ENCODE measurements at places on chromosomes 1 and 21. TPM values are rescaled to one million over a fixed set of nuclear protein-coding genes. Genes with fewer than 3 reads are reported as not detected.

GRCh38 chr1:182426442-182427430 is 23.2 kb upstream of the RGSL1 start:
- no peak for DNase-seq

- no peak for DNase-seq
Observed at GRCh38 chr1:180397175-180397574, 105.2 kb downstream of the ACBD6 start.

- no peak for DNase-seq
Observed at GRCh38 chr21:25133939-25134338, 473.3 kb downstream of the MRPL39 start.

DNA sequence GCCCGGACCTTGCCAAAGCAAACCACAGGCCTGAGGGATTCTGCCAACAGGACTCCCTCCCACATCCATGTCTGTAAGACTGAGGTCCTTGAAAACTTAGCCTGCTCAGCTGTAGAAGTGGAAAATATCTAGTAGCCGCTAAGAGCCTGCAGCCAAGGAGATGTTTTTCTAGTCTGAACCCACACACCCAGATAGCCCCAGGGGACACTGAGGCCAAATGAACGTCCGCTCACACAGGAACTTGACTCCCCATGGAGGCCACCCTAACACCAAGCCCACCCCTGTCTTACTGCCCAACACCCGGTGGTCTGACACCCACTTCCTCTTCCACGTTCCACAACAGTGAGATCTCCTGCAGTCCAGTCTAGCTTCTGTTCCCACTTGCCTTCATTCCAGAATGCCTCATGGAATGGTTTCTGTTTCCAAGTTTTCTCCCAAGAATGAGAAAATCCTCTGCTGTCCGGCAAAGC is 174.8 kb downstream of the PLPP3 start:
- no peak for DNase-seq

- DNase-seq, result no peak
Observed at GRCh38 chr1:108537976-108538375, 21.9 kb upstream of the EEIG2 start.

GRCh38 chr1:230186003-230186863 is 119.2 kb downstream of the GALNT2 start:
- no peak for DNase-seq

- DNase-seq, result no peak
Observed at GRCh38 chr21:36428761-36429432, 43.7 kb downstream of the CHAF1B start.

- no peak for DNase-seq
Observed at GRCh38 chr1:209456878-209457277, 126.6 kb upstream of the CAMK1G start.

Gene CD5L
- total RNA-seq, result 0.27 TPM

Gene SPRR2F
- total RNA-seq, result not detected

DNA sequence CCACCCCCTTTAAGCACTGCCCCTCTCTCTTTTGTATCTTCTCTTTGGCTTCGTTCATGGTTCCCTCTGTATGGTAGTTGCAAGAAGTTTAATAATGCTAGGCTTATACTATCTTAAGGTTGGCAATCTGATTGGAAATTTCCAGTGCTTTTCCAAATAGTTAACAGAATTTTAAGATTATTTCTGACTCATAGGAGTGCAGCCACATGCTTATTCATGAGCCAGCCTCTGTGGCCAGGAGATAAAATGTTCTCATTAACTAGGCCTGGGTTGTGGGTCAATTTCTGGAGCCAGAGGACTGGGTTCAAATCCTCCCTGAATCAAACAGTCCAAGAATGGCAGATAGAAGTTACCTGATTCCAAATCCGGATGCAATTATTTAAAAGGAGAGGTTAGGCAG is 103.1 kb downstream of the ATP6V1G3 start:
- DNase-seq, result no peak

DNA sequence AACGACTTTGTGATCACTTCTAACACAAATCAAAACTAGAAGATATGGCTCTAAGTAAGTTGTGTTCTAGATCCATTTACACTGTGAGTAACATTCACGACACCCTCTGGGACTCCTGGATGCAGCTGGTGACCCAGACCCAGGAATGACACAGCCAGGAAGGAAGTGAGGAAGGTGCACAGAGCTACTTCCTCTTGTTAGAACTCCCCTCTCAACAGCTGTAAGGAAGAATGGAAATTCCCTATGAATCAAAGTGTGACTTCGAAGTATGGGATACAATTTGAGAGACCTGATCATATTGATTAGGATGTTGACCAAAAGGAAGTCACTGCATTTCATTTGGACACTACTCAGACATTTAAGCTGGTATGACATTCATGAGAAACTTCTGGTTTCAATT is 185.3 kb downstream of the NRIP1 start:
- DNase-seq, result no peak

- DNase-seq, result peak; percentile 71
Observed at GRCh38 chr21:36747815-36748383, 49.0 kb downstream of the SIM2 start.

- no peak for DNase-seq
Observed at GRCh38 chr1:1006305-1007159, 6.6 kb upstream of the HES4 start.

Gene ESRRG
- total RNA-seq, result 131 TPM

- DNase-seq, result no peak
Observed at GRCh38 chr1:183323849-183324683, 94.1 kb downstream of the NMNAT2 start.

Gene HSF2BP
- 2.5 TPM for total RNA-seq

DNA sequence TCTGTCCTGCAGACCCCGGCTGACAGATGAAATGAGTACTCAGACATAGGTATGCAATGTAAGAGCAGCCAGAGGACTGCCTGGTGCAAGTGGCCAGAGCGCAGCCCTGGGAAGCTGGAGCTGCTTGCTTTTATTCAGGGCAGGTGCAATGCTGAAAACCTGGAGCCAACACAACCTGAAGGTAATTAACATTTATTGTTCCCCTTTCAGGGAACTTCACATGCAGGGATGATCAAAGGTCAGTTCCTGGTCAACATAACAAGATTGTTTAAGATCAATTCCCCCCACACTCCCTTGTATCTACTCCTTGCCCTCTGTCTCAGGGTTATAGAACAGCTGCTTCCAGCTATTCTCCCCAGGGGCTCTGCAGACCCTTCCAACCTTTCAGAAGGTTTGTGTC is 48.7 kb upstream of the PRELP start:
- DNase-seq, result no peak

GRCh38 chr1:205595861-205596260 is 36.0 kb downstream of the ELK4 start:
- DNase-seq, result no peak

Gene TEDDM1
- not detected for total RNA-seq

Gene SH2D5
- total RNA-seq, result 2.1 TPM

- DNase-seq, result no peak
Observed at GRCh38 chr1:28056129-28056925, 32.1 kb downstream of the EYA3 start.

- no peak for DNase-seq
Observed at GRCh38 chr1:25576459-25577133, 33.2 kb downstream of the LDLRAP1 start.

DNA sequence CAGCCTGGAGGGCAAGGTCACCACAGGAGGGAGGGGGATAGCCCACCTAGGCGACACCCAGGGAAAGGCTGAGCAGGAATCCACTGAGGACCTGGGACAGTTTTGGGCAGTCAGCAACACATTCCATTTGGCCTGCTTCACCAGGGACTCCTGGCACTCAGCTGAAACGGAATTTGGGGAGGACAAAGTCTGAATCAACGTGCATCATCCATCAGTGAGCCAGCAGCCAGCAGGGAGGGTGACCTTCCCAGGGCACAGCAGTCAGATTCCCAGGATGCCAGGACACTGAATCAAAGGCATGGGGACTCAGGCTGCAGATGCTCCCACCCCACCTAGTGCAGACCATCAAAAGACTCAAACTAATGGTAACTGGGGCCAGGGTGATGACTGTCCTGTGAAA is 4.6 kb downstream of the SH3BP5L start:
- DNase-seq, result no peak

Gene HRNR
- not detected for total RNA-seq

DNA sequence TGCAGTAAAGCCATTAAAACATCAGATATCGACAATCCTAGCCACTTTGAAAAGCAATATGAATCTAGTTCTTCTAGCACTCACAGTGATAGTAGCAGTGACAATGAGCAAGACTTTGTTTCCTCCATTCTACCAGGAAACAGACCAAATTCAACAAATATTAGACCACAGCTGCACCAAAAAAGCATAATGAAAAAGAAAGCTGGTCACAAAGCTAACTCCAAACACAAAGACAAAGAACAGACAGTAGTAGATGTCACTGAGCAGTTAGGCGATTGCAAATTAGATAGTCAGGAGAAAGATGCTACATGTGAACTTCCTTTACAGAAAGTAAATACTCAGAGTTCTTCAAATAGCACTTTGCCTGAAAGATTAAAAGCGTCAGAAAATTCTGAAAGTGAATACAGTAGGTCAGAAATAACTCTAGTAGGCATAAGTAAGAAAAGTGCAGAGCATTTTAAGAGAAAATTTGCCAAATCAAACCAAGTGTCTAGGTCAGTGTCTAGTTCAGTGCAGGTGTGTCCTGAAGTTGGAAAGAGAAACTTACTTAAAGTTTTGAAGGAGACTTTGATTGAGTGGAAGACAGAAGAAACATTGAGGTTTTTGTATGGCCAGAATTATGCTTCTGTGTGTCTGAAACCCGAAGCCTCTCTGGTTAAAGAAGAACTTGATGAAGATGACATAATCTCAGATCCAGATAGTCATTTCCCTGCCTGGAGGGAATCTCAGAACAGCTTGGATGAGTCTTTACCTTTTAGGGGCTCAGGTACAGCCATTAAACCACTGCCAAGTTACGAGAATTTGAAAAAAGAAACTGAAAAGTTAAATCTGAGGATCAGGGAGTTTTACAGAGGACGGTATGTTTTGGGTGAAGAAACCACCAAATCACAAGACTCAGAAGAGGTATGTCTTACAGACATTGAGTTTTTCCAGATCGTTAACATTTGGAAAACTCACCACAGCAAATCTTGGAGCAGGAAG is 24.9 kb downstream of the RPAP2 start:
- DNase-seq, result no peak

Gene MPZ
- 1.1 TPM for total RNA-seq

Gene DENND2D
- 2.4 TPM for total RNA-seq

DNA sequence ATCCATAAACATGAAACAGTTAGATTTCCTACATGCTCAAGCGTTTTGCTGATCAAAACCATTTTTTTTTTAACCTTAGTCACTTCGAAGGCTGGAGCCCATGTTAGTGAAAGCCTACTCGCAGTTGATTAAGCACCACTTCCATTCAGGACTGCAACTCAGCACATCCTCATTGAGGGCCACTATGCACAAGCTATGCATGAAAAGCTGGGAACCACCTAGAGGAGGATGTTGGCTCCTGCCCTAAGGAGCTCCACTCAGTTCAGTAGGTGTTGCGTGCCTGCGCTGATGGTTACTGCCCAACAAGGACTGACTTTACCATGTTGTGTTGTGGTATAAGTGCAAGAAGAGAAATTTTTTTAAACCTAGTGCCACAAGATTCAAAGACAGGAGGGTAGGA is 181.4 kb upstream of the L1TD1 start:
- DNase-seq, result no peak

DNA sequence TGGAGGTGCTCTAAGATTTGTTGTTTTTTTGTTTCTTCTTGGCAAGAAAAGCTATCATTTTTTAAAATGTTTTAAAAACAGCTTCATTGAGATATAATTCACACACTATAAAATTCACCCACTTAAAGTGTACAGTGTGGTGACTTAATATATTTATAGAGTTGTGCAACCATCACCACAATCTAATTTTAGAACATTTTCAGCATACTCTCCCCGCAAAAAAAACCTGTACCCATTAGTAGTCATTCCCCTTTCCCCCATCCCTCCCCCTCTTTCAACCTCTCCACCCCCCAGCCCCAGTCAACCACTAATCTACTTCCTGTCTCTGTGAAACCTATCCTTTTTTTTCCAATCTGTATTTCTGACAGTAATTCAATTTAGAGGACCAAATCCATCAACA is 30.6 kb downstream of the ZC3H11B start:
- no peak for DNase-seq

Gene NOS1AP
- 5.5 TPM for total RNA-seq

- no peak for DNase-seq
Observed at GRCh38 chr1:116906812-116907211, 2.9 kb upstream of the PTGFRN start.

- no peak for DNase-seq
Observed at GRCh38 chr1:23555986-23556634, 3.2 kb downstream of the ID3 start.

Gene ICOSLG
- 0.91 TPM for total RNA-seq

Gene PRDM16
- 5.0 TPM for total RNA-seq

DNA sequence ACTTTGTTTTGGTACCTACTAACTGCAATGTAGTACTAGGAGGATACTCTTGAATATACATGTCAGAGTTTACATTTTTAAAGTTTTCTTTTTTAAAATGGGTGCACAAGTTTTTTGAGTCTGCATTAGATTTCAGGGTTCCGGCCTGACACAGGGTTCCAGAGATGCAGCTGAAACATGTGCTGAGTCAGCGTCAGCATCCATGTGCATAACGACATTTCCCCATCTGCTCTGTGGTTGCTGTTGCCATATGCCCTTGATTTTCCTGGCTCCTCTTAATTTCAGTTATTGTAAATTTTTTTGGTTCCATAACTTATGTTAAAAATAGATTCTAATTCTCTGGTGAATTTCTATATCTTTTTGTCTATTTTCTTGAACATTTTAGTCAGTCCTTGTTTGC is 12.3 kb upstream of the METTL13 start:
- DNase-seq, result peak; percentile 52

DNA sequence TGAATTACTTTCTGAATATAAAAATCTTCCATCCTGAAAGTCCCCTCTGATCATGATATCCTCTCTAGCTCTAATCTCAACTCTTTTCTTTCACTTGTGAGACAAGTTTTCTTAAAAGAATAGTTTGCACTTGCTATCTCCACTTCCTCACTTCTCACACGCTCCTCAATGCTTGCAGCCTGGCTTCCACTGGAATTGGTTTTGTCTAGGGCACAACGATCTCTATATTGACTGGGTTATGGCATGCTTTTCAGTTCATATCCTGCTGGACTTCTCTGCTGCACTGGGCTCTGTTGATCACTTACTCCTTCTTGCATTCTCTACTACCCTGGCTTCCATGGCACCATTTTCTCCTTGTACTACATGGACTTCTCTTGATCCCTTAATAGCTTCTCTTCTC is 474 bp downstream of the FCRLA start:
- DNase-seq, result no peak

- no peak for DNase-seq
Observed at GRCh38 chr1:207203541-207203940, 99.5 kb downstream of the C4BPA start.

All from cerebellum (tissue), 4 donors.